NCI-H1417 (cell line): ENCODE measurements at places on chromosomes 5 and 9.
A peak's percentile ranks its signal among the peaks of the same experiment; 100 is the strongest.

- no peak for DNase-seq
Measured at GRCh38 chr5:179343021-179343718, 2.1 kb downstream of the ADAMTS2 start.

DNA sequence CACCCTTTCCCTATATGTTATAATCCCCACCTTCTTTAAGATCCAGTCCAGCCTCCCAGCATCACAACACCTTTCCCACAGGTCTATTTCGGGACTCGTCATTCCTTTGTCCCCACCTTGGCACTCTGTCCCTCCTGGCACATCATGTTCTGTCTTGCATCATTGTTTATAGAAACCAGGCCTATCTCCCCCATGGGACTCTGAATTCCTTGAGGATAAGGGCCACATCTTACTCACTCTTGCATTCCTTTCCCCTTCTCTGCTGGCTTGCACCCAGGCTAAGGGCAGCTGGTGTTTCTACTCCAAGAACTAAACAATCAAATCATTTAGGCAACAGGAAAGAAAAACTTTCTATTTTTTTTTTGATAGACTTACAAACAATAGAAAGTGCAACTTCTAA lies 205.7 kb downstream of the AGTPBP1 start:
- no peak for DNase-seq

GRCh38 chr5:157511651-157512644 lies 51.9 kb downstream of the NIPAL4 start:
- no peak for DNase-seq

- DNase-seq, result peak; percentile 15
Measured at GRCh38 chr9:15277400-15278090, 29.5 kb downstream of the TTC39B start.

DNA sequence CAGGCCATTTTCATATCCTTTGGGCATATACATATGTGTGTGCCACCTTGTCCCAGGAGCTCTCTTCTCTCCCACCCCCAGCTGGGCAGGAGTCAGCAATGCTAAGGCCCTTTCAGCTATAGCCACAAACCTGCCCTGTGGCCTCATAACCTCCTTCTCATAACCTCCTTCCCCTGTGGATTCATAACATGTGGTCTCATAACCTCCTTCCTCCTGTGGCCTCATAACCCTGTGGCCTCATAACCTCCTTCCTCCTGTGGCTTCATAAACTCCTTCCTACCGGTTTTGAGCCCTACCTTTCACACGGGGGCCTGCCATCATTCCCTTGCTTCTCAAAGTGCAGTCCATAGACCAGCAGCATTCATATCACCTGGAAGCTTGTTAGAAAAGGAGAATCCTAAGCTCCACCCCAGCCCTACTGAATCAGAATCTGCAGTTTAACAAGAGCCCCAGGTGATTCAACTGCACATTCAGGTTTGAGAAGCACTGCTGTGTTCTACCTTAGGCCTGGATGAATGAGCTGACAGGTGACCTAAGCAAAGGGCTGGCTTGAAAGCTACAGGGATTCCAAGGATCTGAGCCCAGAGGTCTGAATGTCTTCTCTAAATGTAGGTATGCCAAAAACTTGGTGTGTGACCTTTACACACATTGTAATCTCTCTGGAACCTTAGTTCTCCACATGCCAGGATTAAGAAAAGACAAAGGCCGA lies 41.9 kb upstream of the PLPP6 start:
- no peak for DNase-seq

GRCh38 chr5:76475936-76476335 lies 72.9 kb downstream of the IQGAP2 start:
- DNase-seq, result no peak

- no peak for DNase-seq
Measured at GRCh38 chr9:134549336-134549735, 92.3 kb upstream of the COL5A1 start.

GRCh38 chr5:1521671-1522600 lies 1.8 kb downstream of the LPCAT1 start:
- no peak for DNase-seq

DNA sequence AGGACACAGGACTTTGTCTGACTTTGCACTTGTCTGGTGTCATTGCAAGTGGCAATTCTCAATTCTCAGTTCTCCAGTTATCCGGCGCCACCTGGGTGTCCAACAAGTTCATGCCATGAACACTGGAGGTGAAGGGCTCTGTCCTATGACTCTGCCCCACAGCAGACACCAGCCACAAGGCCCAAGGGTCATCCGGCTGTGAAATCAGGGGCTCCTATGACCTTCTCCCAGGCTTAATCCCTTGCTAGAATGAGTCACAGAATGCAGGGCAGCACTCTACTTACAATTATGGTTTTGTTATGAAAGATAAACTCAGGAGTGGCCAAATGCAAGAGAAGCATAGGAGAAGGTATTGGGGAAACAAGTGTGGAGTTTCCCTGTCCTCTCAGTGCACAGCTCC lies 392.0 kb downstream of the GADD45G start:
- peak; percentile 30 for DNase-seq

DNA sequence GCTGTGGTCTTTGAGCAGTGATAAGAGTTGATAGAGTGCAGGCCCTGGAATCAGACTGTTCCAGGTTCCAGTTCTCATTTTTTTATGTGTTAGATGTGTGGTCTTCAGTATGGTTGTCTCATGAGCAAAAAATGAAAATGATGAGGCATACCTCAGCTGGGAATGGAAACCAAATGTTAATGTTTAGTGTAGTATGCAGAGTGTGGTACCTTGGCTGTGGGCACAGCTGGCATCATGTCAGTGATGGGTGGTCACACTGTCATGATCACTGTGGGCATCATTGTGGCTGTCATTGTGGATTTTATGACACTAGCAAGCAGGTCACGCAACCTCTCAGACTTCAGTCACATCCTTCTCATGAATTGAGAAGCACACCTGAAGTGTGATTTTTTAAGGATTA lies 6.4 kb downstream of the ABLIM3 start:
- no peak for DNase-seq

GRCh38 chr9:4389003-4389402 lies 89.1 kb upstream of the GLIS3 start:
- DNase-seq, result no peak
